ENCODE measurements at places on chromosomes 7 and 10.

GRCh38 chr10:97849103-97849686 is 448 bp upstream of the GOLGA7B start:
- DNase-seq = peak; percentile 26

DNA sequence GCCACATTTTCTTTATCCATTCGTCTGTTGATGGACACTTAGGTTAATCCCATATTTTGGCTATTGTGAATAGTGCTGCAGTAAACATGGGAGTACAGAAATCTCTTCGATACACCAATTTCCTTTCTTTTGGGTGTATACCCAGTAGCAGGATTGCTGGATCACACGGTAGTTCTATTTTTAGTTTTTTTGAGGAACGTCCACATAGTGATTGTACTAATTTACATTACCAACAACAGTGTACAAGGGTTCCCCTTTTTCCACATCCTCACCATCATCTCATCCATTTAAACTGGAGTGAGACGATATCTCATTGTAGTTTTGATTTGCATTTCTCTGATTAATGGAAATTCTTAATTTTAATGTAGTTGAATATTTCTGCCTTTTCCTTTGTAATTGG is 19.3 kb downstream of the VKORC1L1 start:
- DNase-seq = no peak

GRCh38 chr7:105205592-105206237 is 183.0 kb downstream of the SRPK2 start:
- peak; percentile 32 for DNase-seq

GRCh38 chr7:55438757-55439525 is 73.8 kb downstream of the LANCL2 start:
- DNase-seq = no peak

DNA sequence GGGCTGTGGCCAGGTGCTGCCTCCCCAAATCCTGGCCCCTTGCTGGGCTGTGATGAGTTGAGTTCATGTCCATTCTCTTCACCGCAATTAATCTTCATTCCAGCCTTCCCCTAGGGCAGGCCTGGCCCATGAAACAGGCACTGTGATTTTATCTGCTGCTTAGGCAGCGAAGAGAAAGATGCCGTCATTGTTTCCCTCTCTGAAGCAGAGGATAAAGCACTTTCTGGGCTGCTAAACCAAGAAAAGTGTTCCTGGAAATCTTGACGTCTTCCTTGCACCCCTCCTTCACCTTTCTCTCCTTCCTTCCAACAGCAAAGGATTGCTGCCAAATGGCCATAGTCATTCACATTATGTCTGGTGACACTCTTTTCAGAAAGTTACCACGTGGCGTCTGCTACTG is 265.9 kb downstream of the ZEB1 start:
- DNase-seq = no peak
